Activated CD4-positive, alpha-beta T cell treated with anti-CD3 and anti-CD28 coated beads for 48 hours (primary cell): ENCODE measurements at places on chromosomes 3 and 15.

DNA sequence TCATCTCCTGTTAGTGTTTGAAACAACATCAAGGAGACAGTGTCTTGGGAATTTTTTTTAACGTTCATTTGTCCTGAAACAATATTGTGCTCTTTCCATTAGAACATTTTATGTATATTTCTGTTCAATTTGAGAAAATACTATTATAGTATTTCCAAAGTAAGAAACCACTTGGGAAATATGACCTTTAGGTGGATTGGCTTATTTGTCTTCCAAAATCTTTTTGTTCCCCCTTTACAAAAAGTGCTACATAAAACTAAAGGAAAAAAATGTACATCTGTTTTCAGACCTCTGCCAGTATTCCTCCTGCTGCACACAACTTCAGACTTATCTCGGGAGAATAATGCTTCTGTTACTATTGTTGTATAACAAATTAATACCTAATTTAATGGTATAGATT, 165.9 kb upstream of the AGTR1 start:
- DNase-seq, result no peak

- peak; percentile 49 for DNase-seq
Observed at GRCh38 chr3:157174290-157174648, 14.3 kb upstream of the CCNL1 start.

GRCh38 chr3:11915621-11916424, 69.1 kb upstream of the TAMM41 start:
- no peak for DNase-seq

DNA sequence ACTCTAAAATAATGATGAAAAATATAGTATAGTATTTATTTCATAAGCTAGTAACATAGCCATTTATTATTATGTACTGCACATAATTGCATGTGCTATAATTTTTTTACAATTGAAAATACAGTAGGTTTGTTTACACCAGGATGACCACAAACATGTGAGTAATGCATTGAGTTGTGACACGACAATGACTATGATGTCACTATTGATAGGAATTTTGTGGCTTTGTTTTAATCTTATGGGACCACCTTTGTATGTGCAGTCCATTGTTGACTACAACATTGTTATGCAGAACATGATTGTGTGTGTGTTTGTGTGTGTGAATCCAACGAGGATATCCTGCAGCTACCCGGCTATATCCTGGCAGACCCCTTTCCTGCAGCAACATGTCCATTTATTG, 372.2 kb upstream of the MCTP2 start:
- no peak for DNase-seq

GRCh38 chr3:60886518-60886917, 364.7 kb downstream of the FHIT start:
- no peak for DNase-seq

DNA sequence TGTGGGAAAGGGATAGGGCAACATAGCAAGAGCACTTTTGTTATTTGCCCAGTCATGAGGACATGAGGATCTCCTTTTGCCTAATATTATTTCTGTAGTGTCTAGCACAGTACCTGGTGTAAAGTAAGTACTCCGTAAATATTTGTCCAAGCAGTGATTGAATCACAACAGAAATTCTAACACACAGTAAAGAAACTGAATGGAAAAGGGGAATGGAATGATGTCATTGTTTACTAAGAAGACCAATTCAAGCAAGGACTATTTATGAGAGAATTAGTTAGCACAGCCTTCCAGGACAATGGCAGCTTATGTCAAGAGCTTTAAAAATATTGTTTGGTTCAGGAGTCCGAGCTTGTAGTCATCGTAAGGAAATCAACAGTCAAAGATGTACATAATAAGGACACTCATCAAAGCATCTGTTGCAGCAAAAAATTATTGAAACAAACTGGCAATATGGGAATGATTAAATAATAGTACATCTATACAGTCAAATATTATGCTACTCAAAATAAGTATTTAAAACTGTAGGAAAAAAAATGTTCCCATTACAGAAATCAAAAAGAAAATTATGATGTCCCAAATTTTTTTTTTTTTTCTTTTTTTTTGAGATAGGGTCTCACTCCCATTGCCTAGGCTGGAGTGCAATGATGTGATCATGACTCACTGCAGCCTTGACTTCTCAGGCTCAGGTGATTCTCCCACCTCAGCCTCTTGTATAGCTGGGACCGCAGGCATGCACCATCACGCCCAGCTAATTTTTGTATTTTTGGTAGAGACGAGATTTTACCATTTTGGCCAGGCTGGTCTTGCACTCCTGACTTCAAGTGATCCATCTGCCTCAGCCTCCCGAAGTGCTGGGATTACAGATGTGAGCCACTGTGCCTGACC, 17.9 kb downstream of the CAPN7 start:
- no peak for DNase-seq
